ENCODE measurements at places on chromosomes 11 and 22.
A peak's percentile ranks its signal among the peaks of the same experiment; 100 is the strongest.

DNA sequence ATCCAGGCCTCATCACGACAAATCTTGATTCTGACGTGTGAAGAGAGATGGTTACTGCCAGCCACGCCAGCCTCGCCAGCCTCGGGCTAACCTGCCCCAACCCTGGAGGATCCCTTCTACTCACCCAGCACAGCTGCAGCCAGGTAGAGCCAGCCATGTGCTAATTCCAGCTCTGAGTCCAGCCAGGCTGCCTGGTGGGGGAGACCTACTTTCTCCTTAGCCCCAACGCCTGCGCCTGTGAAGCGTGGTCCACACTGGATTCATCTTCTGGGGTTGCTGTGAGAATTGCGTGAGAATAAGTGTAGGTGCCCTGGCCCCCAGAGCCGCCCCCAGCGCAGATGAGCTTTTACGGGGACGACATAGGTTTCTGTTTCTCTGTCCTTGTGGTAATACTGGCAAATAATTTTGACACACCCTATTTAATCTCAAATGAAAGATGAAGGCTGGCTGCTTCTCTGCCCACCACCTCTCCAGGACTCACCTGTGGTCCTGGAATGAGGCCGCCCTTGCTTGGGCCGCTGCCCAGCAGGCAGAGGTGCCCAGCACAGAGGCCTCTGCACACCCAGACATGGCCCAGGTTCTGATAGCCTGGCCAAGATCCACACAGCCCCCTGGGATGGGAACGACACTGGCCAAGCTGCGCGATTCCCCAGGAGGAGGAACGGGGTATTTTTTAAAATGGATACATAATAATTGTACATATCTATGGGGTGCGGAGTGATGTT, 528.4 kb downstream of the TBC1D22A start:
- DNase-seq, result no peak

GRCh38 chr11:121692236-121692635, 239.5 kb upstream of the SORL1-AS1 start:
- DNase-seq, result no peak

GRCh38 chr22:43098356-43098755, 9.2 kb upstream of the TTLL1 start:
- no peak for DNase-seq

DNA sequence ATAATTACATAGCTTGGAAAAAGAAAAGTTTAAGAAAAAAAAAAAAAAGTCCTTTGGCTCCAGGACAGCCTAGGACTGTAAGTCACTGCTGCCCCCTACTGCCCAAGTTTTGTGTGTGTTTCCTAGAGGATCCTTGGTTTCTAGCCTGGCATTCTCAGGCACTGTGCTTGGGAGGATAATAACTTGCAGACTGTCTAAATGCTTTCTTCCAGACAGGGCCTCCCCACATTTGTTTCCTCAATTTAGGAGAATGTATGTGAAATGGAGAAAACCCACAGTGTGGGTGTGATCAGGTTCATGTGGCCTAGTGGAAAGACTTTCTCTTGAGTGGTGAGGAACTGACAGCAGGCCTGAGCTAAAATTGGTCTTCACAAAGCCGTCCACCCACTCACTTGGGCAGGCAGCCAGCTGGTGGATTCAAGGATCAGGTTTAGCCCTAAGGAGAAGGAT, 191.0 kb downstream of the NAV2 start:
- DNase-seq, result peak; percentile 7

- no peak for DNase-seq
Observed at GRCh38 chr22:45120931-45121330, 42.8 kb upstream of the NUP50 start.

GRCh38 chr22:28582806-28583205, 96.8 kb downstream of the TTC28 start:
- no peak for DNase-seq

DNA sequence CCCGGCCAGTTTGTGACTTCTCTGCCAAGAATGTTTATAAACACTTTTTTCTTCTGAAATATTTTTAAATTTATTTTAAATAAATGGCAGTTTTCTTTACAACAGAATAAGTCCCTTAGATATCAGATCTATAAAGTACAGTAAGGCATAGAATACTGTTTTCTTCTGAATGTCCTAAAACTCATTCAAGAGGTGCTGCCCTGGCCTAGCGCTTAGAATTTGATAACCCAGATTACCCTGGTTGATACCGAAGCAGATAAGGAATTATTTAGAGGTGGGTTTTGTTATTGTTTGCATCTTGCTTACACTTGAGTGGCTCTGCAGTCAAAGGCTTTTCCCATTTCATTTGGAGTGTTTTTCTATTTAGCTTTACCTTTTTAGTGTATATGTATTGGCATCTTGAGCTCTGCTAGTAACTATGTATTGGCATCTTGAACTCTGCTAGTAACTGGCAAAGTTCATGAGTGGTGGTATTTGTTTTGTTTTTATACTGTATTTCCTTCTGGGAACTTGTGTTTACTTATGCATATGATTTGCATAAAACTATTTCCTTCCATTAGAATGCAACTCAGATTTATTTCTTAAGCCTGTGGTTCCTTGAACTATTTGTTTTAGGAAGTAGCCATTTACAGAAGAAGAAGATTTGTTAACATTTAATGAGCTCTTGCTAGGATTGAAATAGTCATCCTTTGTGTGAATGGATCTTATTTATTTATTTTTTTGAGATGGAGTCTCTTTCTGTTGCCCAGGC, 1.2 kb downstream of the ACAD8 start:
- DNase-seq, result no peak

DNA sequence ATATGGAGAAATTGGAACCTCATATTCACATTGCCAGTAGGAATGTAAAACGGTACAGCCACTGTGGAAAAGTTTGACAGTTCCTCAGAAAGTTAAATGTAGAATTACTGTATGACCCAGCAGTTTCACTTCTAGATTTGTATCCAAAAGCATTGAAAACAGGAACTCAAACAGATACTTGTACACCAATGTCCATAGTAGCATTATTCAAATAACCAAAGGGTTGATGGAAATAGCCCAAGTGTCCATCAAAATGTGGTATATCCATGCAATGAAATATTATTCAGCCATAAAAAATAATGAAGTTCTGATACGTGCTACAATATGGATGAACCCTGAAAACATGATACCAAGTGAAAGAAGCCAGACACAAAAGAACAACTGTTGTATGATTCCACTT, 17.8 kb downstream of the PRRG4 start:
- no peak for DNase-seq

DNA sequence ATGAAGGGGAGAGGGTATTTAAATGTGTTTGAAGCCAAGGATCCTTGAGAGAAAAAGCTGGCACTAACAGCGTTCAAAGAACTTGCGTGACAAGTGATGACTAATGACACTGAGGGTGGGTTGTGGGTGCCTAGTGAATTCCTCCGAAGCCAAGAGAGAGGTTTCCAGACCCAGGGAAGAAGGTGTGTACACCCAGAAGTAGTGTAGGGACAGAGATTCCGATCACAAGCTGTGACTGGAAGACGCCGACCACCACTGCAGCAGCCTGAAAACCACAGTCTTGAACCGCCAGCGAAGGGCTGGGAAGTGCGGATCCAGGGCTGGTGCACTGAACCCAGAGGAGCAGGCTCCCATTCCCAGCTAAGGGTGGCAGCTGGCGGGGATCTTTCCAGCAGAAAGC, 9.5 kb downstream of the PPARA start:
- DNase-seq, result no peak

- DNase-seq, result no peak
Observed at GRCh38 chr11:12459865-12460444, 82.6 kb downstream of the PARVA start.

DNA sequence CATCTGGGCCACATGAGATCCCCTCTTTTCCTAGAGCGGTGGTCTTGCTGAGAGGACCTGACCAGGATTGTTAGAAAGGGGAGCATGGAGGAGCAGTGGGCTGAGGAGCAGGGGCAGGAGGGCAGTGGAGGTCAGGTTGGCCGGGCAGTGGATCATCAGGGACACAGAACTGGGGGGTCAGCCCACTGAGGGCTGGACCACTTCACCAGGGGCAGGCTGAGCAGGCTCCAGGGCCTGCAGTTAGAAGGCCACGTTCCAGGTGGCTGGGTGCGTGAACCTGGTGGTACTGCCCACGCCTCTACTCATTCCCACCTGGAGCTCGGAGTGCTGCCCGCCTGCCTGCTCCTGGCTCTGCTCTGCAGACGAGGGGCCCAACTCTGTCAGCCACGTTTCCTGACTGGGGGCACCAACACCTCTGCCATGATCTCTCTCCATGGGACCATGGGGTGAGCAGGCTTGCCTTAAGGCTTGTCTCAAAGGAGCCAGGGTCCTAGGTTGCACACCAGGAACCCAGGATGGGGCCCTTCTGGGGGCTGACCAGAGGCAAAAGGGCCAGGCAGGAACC, 9.7 kb downstream of the MRGPRF start:
- DNase-seq, result no peak

DNA sequence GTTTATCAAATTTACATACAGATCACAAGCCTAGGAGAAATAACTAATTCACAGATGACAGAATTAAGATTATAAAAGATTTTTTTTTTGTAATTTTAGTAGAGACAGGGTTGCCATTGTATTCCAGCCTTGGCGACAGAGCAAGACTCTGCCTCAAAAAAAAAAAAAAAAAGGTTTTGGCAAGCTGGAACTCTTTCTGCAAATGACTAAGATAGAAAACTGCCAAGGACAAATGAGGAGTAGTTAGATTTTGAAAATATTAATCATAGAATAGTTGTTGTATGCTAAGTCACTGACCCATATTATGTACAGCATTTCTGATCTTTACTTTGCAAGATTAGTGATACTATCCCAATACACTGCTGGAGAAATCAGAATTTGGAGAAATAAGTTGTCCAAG, 99.2 kb downstream of the C11orf65 start:
- no peak for DNase-seq

GRCh38 chr11:122851366-122851966, 13.2 kb downstream of the CRTAM start:
- no peak for DNase-seq

- no peak for DNase-seq
Observed at GRCh38 chr11:76455331-76455730, 10.5 kb downstream of the EMSY start.

DNA sequence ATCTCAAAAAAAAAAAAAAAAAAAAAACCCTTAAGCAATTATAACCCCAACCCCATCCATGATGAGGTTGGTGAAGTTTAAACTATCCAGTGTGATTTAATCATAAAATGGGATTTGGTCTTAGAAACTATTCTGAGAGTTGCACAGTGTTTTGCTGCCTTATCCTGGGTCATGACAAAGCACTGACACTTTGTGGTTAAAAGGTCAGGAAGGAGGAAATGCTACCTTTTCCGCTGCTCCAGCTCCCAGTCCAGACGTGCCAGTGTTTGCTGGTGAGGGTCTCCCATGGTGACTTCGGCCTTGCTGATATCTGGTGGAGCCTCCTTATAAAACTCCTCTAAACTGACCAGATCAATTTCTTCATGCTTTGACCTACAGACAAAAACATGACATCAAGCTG, 14.5 kb downstream of the THOC5 start:
- DNase-seq, result no peak

DNA sequence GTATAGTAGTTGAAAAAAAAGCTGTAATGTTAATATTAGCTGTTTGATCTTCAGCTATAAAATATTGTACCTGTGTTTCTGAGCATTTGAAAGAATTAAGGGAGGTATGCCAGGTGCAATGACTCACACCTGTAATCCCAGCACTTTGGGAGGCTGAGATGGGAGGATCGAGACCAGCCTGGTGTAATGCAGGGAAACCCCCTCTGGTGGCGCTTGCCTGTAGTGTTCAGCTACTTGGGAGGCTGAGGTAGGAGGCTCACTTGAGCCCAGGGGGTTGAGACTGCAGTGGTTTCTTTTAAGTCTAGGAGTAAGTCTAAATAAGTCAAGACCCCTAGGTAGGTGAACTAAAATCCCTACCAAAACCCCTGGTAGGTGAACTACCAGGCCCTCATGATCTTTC, 37.1 kb downstream of the TAF1D start:
- no peak for DNase-seq

GRCh38 chr11:95268391-95268790, 37.4 kb upstream of the SESN3 start:
- no peak for DNase-seq

GRCh38 chr11:62613291-62613778, 278 bp downstream of the ROM1 start:
- no peak for DNase-seq

DNA sequence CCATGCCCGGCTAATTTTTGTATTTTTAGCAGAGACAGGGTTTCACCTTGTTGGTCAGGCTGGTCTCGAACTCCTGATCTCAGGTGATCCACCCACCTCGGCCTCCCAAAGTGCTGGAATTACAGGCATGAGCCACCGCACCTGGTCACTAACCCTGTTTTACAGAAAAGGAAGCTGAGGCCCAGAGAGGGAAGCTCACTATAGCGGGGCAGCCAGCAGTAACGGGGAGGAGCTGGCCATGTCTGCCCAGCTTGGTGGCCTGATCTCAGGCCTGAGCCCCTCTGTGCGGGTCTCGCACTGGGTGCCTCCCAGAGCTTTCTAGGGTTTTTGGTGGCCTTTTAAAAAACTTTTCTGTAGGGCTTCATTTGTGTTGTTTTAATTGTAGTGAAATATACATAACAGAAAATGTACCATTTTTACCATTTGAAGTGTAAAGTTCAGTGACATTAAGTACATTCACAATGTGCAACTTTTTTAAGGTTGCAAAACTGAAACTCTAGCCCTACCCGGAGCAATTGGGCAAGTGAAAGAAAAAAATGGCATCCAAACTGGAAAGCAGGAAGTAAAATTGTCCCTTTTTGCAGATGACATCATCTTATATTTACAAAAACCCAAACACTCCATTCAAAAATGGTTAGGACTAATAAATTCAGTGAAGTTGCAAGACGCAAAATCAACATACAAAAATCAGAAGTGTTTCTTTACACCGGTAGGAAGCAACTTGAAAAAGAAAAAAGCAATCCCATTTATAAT, 14.5 kb upstream of the CYTH4 start:
- DNase-seq, result no peak

GRCh38 chr11:1876361-1877063, 15.2 kb downstream of the PRR33 start:
- peak; percentile 8 for DNase-seq

DNA sequence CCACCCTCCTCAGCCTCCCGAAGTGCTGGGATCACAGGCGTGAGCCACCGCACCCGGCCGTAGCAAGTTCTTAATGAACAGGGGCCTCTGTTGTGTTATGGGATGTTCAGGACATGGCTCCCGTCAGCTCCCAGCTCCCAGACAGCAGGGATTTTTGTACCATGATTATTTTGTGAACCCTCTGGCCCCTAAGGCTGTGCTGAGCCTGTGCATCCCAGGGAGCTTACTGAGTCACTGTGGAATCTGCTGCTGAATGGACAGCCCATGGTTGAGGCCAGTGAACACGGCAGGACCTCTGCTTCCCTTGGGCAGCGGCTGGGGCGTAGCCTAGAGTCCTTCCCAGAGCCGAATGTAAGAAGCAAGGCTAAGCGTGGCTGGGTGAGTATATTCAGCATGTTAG, 245.2 kb downstream of the NTM start:
- DNase-seq, result no peak

- no peak for DNase-seq
Observed at GRCh38 chr11:62917906-62918502, 3.2 kb downstream of the CHRM1 start.

DNA sequence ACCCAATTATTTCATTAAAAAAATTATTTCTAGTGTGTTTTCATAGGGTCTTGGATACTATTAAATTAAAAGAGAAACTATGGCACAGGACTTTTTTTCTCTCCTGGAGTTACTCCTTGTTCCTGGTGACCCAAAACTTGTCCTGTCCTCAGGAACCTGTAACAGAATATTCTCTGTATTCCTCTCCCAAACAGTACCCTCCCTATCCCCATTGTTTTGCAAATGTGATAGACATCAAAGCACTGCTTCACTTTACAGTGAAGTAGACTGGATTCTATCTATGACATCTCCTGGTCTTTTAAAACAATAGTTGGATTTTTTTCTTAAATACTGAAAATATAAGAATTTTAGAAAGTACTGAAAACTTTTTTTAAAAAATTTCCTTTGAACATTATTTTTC, 37.2 kb downstream of the FAR1 start:
- DNase-seq, result no peak

Data from activated CD8-positive, alpha-beta memory T cell treated with anti-CD3 and anti-CD28 coated beads for 48 hours (primary cell).